HepG2 (cell line): ENCODE measurements at places on chromosomes 5 and 9. TPM values are rescaled to one million over a fixed set of nuclear protein-coding genes. Genes with fewer than 3 reads are reported as not detected.

DNA sequence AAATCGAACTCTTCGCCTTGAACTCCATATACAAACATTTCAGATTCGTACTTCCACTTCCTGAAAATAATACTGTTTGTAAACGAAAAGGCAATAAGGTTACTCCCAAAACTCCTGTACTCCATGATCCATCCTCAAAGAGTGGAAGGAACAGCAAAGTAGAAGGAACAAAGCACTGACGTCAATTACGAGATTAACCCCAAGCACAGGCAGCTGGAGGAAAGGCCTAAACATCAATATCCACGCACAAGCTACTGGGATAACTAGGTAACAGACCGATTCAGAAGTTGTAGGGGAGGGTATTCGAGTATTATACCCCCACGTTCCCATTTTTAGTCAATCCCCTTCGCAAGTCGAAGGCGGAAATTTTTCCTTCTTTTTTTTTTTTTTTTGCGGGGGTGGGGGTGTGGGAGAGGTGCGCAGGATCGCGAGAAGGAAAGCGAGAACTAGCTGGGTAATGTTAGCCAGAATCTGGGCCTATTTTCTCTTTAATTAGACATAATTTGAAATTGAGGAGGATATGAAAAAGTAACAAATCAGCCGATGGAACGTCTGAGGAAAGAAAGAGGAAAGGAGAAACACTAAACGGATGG, 909 bp downstream of the AFF4 start:
- H3K4me1 ChIP-seq = peaks cover 43% of the 10 kb centered on the region
- no peaks in the 10 kb centered on the region for H3K27me3 ChIP-seq
- DNase-seq = peak; percentile 34
- H3K4me3 ChIP-seq = peak overlapping the region; percentile 86
- peak overlapping the region; percentile 85 for H3K27ac ChIP-seq

- H3K4me1 ChIP-seq = peaks cover 33% of the 10 kb centered on the region
- peak; percentile 6 for DNase-seq
- no peak overlapping the region for H3K4me3 ChIP-seq
Measured at GRCh38 chr9:77514886-77515711, 133.0 kb downstream of the GNA14 start.

GRCh38 chr9:97889941-97890887, 32.1 kb downstream of the TRMO start:
- no peak for DNase-seq
- H3K27ac ChIP-seq = no peak overlapping the region
- no peak overlapping the region for H3K4me3 ChIP-seq

- H3K27ac ChIP-seq = no peak overlapping the region
- no peaks in the 10 kb centered on the region for H3K4me1 ChIP-seq
- H3K27me3 ChIP-seq = no peaks in the 10 kb centered on the region
- H3K36me3 ChIP-seq = no peaks in the 10 kb centered on the region
- DNase-seq = no peak
- H3K4me3 ChIP-seq = no peak overlapping the region
Measured at GRCh38 chr5:2829239-2829638, 77.8 kb upstream of the IRX2 start.

- peaks cover 7% of the 10 kb centered on the region; the same call in 1 of the 2 replicates for H3K27me3 ChIP-seq
- peak within 1 kb of the TSS; percentile 29; the same call in 1 of the 2 replicates for H3K4me3 ChIP-seq
- DNase-seq = no peak
Measured at GRCh38 chr9:86098824-86099700, at the start of gene GOLM1. GOLM1 (minus strand) TSS chr9:86099558; CDS start chr9:86079320, 20,238 bp downstream.

NUP155 gene
- 57.4 and 90.7 TPM in 2 replicates for total RNA-seq

- no peaks in the 10 kb centered on the region for H3K36me3 ChIP-seq
- no peak overlapping the region for H3K4me3 ChIP-seq
- no peaks in the 10 kb centered on the region for H3K27me3 ChIP-seq
Measured at GRCh38 chr5:180411948-180412347, 58.8 kb upstream of the GFPT2 start.

DNA sequence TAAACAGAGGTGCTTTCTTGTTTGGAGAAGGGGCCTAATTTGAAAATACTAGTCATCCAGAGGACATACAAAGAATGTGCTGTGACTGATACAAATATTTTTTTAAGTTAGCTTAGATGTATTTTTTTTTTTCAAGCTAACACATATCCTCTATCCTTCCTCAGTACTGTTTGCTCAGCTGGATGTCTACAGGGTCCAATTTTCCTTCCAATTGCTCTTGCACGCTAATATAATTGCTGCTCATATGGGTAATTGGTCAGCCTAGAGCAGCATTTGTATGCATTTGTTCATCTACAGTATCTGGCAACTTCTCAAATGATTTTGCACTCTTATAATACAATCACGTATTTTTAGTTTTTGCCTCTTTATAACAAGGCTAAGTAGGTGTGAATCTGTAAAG, 84.7 kb downstream of the ZDHHC21 start:
- H3K27me3 ChIP-seq = no peaks in the 10 kb centered on the region
- no peaks in the 10 kb centered on the region for H3K4me1 ChIP-seq
- no peaks in the 10 kb centered on the region for H3K36me3 ChIP-seq
- H3K4me3 ChIP-seq = no peak overlapping the region
- DNase-seq = no peak

DNA sequence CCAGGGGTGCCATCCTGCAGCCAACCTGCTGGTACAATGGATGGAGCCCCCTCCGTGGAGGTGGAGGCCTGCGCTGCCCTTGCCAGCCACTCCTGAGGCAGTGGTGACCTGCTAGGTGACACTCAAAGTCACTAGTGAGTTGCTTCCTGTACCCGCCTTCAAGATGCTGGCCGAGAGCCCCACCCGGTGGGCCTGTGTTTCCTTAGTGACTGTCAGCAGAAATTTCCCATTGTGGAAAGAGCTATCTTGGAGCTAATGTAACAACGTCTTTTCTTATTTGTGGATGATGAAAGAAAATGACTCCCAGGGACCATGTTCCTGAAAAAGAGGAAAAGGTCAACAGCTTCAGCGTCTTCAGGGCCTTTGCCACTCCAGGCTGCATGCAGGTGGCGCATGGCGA, 117.0 kb upstream of the BOD1 start:
- H3K27ac ChIP-seq = no peak overlapping the region
- H3K4me3 ChIP-seq = no peak overlapping the region
- no peaks in the 10 kb centered on the region for H3K27me3 ChIP-seq
- H3K4me1 ChIP-seq = peaks cover 40% of the 10 kb centered on the region
- H3K36me3 ChIP-seq = no peaks in the 10 kb centered on the region
- DNase-seq = no peak

DNA sequence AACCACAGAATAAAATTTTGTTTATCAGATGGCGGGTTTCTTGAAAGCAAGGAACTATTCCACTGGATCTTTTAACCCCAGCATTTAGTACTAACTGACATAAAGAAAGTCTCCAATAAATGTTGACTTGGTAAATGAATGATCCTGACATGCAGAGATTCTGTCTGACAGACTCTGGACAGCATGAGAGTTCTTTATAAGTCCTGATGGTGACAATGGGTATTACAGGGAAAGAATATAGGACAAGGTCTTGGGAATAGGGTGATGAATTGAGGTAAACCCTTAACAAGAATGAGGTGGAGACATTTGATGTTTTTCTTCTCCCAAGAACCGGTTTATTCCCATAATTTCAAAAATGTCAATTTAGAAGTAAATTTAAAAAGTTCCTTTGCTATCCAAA, 453.9 kb downstream of the TUSC1 start:
- H3K4me1 ChIP-seq = no peaks in the 10 kb centered on the region
- no peak for DNase-seq
- H3K27ac ChIP-seq = no peak overlapping the region
- H3K4me3 ChIP-seq = no peak overlapping the region
- H3K36me3 ChIP-seq = no peaks in the 10 kb centered on the region

CAMK2A gene
- 0.11 TPM in 1 of 2 replicates, not detected in the other for total RNA-seq

- no peak for DNase-seq
- H3K4me3 ChIP-seq = no peak overlapping the region
- no peaks in the 10 kb centered on the region for H3K36me3 ChIP-seq
- peaks cover 15% of the 10 kb centered on the region; the same call in 1 of the 3 replicates for H3K27me3 ChIP-seq
Measured at GRCh38 chr9:36163786-36164170, 5.4 kb upstream of the CCIN start.

GRCh38 chr9:18350995-18351595, 122.9 kb upstream of the ADAMTSL1 start:
- no peaks in the 10 kb centered on the region for H3K36me3 ChIP-seq
- no peaks in the 10 kb centered on the region for H3K27me3 ChIP-seq
- H3K4me3 ChIP-seq = no peak overlapping the region
- no peak for DNase-seq
